Heart right ventricle (tissue), 16 donors: ENCODE measurements at places on chromosomes 1 and 21.

DNA sequence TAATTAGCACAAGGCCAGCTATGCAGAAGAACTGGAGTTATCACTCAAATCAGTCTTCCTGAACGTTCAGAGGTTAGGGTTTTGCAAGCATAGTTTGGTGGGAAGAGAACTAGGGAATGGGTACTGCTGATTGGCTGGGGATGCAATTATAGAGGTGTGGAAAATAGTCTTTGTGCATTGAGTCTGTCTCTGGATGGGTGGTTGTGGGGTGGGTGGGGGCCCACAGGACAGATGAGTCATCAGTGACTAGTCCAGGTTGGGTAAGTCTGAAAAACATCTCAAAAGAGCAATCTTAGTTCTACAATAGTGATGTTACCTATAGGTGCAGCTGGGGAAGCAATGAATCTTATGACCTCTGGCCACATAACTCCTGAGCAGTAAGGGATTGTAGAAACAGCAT is 89.7 kb upstream of the HMCN1 start:
- H3K4me3 ChIP-seq = no peak overlapping the region
- no peaks in the 10 kb centered on the region for H3K27me3 ChIP-seq
- H3K36me3 ChIP-seq = no peaks in the 10 kb centered on the region
- H3K4me1 ChIP-seq = peaks cover 27% of the 10 kb centered on the region

DNA sequence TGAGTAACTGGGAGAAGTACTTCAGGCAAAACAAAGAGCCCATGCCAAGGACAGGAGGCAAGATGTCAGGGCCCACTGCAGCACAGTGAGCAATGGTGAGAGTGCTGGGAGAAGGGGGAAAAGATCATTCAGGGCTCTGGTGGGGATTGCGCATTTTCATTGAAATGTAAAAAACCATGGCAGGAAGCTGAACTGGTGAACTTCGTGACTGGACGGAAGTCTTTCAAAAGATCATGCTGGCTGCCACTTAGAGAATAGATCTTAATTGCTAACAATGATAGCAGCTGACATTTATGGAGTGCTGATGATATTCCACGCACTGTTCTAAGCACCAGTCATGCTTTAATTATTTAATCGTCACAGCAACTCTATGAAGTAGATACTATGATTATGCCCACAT is 107.0 kb downstream of the TGFBR3 start:
- no peak for DNase-seq
- no peaks in the 10 kb centered on the region for H3K36me3 ChIP-seq
- no peaks in the 10 kb centered on the region for H3K27me3 ChIP-seq
- H3K4me3 ChIP-seq = no peak overlapping the region
- peaks cover 11% of the 10 kb centered on the region for H3K4me1 ChIP-seq

DNA sequence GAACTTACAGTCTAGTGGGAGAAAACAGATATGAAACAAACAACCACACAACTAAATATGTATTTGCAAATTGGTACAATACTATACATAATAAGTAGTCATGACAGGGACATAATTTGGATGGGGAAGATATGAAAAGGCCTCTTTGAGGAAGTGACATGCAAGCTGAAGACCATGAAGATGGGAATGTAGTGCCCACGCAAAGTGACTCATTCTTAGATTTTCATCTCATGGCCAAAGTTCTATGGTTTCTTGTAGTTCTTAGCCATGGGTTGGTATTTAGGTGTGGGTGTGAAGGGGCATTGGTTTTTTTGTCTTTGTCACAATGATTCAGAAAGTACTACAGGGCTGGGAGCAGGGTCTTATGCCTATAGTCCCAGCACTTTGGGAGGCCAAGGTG is 105.4 kb upstream of the FAM78B start:
- H3K4me1 ChIP-seq = no peaks in the 10 kb centered on the region
- no peak overlapping the region for H3K27ac ChIP-seq
- DNase-seq = no peak
- H3K27me3 ChIP-seq = no peaks in the 10 kb centered on the region

DNA sequence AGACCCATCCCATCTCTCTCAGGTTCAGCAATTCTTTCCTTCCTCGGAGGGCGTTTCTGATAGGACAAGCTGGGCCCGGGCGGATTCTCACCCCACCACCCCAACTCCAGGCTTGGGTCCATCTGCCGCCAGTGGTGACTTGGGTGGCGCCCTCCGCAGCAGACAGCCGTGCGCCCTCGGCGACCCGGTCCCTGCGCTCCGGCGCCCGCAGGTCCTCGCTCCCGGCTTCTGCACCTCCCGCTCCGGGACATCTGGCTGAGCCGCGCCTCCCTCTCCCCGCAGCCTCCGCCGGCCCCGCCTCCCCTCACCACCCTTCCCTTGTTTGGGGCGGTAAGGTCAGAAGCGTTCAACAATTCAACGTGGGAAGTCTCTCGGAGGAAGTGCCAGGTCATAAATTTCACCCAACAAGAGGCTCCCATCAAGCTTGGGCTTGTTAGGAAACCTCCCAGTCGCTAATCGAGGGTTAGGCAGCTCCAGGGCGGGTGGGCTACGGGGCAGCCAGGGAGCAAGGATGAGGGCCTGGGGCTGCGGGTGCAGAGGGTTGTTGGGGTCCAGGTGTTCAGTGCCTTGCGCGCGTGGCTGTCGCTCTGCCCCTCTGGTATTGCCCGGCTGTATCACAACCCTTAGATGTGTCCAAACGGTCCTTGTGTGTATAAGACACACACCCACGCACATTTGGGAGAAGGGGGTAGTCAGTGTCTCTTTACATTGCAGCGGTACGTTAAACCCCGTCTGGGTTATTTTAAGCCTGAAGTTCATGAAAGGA is 39.8 kb downstream of the OLIG1 start:
- H3K4me1 ChIP-seq = no peaks in the 10 kb centered on the region
- no peaks in the 10 kb centered on the region for H3K36me3 ChIP-seq
- peaks cover 79% of the 10 kb centered on the region for H3K27me3 ChIP-seq
- no peak overlapping the region for H3K27ac ChIP-seq
- no peak overlapping the region for H3K4me3 ChIP-seq

GRCh38 chr1:11337580-11338073 is 64.6 kb downstream of the UBIAD1 start:
- peak; percentile 33 for DNase-seq
- H3K4me3 ChIP-seq = no peak overlapping the region
- peaks cover 56% of the 10 kb centered on the region for H3K27me3 ChIP-seq
- no peaks in the 10 kb centered on the region for H3K36me3 ChIP-seq
- no peaks in the 10 kb centered on the region for H3K4me1 ChIP-seq
